ENCODE measurements at places on chromosomes 6 and 20.

GRCh38 chr6:130849594-130849993 is 22.4 kb downstream of the SMLR1 start:
- no peak for DNase-seq

DNA sequence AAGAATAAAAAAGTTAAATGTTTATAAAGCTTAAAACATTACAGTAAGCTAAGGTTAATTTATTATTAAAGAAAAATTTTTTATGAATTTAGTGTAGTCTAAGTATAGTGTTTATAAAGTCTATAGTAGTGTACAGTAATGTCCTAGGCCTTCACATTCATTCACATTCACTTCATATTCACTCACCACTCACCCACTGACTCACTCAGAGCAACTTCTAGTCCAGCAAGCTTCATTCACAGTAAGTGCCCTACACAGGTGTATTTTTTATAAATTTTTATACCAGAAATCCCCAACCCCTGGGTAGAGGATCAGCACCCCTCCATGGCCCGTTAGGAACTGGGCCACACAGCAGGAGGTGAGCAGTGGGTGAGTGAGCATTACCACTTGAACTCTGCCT is 24.3 kb upstream of the ADGRF1 start:
- no peak for DNase-seq

- DNase-seq, result peak; percentile 96
These were observed 85.7 kb downstream of the NFATC2 start for GRCh38 chr20:51456511-51457509.

GRCh38 chr20:11219192-11219591 is 545.4 kb upstream of the JAG1 start:
- no peak for DNase-seq

GRCh38 chr20:25097498-25097897 is 15.6 kb upstream of the VSX1 start:
- no peak for DNase-seq

GRCh38 chr6:110800839-110801196 is 14.5 kb downstream of the CDK19 start:
- no peak for DNase-seq

DNA sequence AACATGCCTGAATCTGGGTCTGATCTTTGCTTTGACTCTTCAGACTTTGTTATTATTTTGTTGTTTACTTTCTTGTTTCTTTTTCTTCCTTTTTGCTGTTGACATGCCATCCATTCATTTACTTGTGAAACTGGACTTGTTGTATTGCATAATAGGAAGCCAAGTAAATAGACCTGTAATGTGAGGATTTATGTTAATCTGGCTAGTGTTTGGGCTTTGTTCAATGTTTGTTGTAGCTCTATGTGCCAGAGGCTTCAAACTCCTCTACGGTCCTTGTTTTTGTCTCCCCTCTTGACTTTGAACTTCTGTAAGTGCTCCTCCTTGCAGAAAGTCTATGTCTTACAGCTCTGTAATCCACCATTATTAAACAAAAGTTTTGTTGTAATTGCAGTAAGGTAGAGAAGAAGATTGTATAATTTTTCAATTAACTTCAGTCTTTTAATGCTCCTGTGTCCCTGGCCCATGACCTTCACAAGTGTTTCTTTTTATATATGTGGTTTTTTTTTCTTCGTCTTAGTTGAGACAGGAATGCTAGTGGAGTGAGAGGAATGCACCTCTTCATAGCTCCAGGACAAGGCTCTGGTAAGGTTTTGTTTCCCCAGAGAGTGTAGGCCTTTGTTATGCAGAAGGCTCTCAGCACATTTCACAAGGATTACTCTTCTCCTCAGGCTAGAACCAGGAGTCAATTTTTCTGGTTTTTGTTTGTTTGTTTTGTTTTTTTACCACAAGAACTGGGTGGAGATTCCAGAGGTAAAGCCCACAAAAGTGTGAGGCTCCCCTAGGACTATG is 1061.8 kb upstream of the CITED2 start:
- no peak for DNase-seq

GRCh38 chr20:38883981-38884733 is 42.1 kb upstream of the FAM83D start:
- no peak for DNase-seq

DNA sequence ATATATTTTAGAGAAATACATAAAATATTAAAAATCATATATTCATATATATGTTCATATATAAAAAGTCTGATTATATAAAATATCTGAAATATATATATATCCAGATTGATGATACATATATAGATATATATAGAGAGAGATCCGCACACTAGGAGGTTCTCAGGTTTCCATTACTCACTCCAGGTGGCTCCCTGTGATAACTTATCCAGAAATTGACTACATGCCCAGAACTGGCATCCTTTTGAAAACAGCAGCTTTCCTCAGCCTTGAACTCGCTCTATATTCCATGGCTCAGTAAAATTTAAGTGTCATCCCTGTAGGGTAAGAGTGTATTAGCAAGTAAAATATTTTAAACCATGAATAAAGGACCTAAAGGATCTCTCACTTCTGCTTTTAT is 206.8 kb downstream of the TINAG start:
- no peak for DNase-seq

- no peak for DNase-seq
These were observed 282.3 kb upstream of the QKI start for GRCh38 chr6:163132050-163132750.

DNA sequence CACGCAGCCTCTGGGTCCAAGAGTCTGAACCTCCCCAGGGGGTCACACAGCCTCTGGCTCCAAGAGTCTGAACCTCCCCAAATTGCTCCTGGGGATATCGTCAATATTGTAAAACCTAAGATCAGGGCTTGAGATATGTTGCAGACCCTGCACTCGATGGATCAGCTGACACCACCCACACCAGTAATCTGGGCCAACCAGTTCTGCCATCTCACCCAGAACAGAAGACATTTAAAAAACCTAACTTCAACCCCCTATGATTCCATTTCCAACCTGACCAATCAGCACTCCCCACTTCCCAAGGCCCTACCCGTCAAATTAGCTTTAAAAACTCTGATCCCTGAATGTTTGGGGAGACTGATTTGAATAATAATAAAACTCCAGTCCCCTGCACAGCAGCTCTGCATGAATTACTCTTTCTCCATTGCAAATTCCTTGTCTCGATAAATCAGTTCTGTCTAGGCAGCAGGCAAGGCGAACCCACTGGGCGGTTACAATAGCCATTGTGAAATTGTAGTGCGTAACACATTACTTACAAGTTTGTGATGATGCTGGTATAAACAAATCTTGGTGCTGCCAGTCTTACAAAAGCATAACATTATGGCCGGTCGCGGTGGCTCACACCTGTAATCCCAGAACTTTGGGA is 32.4 kb upstream of the FAM135A start:
- DNase-seq, result no peak

GRCh38 chr6:63537959-63538300 is 34.4 kb upstream of the LOC128125822 start:
- no peak for DNase-seq

GRCh38 chr6:14664621-14665315 is 547.2 kb downstream of the CD83 start:
- no peak for DNase-seq

- DNase-seq, result no peak
These were observed 50.8 kb upstream of the SGK1 start for GRCh38 chr6:134368670-134369069.

DNA sequence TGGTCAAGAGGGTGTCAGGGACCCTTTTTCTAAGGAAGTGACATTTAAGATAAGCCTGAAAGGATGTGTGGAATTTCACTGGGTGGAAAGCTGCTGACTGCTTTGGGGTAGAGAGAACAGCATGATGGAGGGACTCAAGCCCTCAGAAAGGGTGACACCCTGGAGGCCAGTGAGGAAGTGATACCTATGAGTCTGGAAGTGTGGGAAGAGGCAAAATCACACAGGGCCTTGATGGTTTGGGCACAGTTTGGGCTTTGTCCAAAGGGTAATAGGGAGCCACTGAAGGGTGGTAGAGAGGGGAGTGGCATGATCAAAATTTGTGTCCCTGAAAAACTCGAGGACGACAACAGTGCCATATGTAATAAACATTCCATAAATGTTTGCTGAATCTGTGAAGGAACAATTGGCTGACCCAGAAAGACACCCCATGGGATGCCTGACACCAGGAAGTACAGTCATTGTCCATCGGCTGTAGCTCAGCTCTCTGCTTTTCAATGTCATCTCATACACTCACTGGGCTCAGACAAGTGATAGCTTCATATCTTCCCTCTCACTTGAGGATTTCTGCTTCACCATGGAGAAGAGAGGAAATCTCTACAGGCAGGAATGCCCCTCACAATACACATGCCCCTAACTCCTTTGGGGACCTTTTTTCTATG is 21.3 kb downstream of the CASS4 start:
- DNase-seq, result no peak

GRCh38 chr6:15561447-15562199 is 101.2 kb downstream of the DTNBP1 start:
- no peak for DNase-seq

- no peak for DNase-seq
These were observed 30.5 kb upstream of the TLDC2 start for GRCh38 chr20:36845288-36845971.

GRCh38 chr20:46590443-46590842 is 40.0 kb upstream of the OCSTAMP start:
- DNase-seq, result no peak

DNA sequence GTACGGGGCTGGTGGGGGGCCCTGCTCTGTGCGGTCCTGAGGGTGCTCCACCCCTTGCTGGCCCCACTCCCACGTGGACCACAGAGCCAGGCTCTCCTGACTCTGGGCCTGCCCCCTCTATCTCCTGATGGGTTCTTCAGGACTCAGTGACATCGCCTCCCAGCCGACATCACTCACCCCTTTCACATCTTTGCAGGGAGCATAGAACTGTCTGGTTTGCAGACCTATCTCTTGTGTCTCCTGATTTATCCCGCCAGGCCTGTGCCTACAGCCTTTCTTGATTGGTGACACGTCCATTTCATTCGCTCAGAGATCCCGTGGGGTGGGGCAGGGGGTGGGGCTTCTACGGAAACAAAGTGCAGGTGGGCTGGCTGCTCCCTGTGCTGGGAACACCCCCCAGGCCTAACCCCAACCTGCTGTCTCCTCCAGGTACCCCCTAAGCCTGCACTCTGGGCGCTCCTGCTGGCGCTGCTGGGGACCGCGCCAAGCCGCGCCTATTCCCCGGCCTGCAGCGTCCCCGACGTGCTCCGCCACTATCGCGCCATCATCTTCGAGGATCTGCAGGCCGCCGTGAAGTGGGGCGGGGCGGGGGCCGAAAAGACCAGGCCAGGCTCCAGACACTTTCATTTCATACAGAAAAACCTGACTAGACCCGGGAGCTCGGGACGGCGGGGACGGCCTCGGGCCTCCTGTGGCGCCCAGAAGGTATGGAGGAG is 1.7 kb downstream of the C20orf204 start:
- no peak for DNase-seq

GRCh38 chr6:166515072-166515810 is 71.2 kb downstream of the RAMACL start:
- DNase-seq, result no peak

GRCh38 chr20:23122321-23122720 is 36.2 kb upstream of the CD93 start:
- DNase-seq, result no peak

GRCh38 chr6:17035257-17036064 is 66.4 kb upstream of the STMND1 start:
- DNase-seq, result no peak

GRCh38 chr6:168601546-168601945 is 160.6 kb downstream of the SMOC2 start:
- DNase-seq, result no peak
